ENCODE measurements at places on chromosomes 12 and 14.

DNA sequence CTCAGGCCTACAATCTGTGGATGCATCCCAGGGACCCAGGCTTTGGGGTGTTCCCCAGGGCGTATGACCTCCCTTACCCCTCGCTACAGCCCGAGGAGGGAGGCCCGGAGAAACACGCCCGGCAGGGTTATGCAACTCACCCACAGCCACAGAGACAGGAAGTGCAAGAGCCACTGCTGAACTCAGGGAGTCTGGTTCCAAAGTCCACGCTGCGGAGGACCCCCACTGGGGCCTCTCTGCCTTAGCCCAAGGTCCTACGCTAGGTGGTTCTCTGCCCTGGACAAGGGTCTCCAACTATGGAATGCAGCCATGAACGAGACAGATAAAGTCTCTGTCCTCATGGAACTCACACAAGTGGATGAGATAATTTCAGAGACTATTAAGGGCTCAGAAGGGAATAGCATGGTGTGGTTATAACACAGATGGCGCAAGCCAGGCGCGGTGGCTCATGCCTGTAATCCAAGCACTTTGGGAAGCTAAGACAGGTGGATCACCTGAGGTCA lies 11.3 kb downstream of the SCARB1 start:
- no peak for DNase-seq

GRCh38 chr12:18284386-18284785 lies 23.1 kb downstream of the PIK3C2G start:
- DNase-seq, result no peak

DNA sequence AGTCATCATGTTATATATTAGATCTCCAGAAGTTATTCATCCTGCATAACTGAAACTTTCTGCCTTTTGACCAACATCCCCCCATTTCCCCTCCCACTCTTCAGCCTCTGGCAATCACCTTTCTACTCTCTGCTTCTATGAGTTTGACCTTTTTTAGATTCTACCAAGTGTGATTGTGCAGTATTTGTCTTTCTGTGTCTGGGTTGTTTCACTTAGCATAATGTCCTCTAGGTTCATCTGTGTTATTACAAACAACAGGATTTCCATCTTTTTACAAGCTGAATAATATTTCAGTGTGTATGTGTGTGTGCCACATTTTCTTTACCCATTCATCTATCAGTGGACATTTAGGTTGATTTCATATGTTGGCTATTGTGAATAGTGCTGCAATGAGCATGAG lies 11.2 kb upstream of the WSCD2 start:
- no peak for DNase-seq

DNA sequence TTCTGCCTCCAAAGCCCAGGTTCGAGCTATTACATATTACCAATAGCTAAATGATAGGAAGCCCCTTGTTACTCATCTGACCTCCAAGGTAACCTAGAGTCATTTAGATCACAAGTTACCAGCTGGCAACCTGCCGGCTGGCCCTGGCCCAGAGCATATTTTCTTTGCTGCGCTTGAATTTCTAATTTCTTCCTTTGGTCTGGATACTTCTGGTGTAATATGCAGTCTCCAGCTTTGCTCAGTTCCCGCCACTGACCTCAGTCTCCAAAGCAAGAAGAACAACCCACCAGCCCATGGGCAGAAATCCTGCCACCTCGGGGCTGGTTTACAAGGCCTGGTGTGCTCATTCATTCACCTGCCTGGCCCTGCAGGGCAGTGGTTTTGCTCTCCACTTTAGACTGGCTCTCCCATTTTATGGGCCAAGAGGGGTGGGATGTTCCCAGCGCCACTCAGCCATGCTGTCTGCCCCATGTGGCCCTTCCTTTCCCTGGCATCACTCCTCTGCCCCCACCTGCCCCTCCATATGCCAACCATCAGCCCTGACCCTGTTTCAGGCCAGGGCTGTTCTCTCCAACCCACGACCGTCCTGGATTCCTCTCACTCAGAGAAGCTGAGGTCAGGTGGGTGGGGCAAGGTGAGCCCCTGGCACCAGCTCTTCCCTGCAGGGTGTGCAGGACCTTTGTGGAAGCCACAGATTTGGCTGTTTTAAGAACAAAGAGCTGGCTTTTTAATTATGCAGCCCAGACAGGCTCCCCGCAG lies 76.0 kb downstream of the PRIMA1 start:
- no peak for DNase-seq

DNA sequence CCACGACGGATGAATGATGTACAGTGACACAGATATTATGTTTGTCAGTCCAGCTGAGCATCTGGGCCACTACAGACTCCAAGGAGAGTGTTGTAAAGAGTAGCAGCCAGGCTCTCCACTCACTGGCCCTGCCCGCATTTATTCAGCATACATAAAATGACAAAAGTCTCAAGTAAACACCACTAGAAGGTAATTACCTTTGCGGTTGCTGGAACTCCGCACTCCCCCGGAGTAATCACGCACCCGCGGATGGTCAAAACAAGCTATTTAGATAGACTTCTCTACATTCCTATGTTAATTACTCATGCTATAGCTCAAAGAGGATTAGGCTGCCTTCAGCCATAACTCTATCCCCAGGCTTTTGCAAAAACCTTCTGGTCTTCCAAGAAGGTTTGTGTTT lies 18.8 kb upstream of the STRAP start:
- no peak for DNase-seq

DNA sequence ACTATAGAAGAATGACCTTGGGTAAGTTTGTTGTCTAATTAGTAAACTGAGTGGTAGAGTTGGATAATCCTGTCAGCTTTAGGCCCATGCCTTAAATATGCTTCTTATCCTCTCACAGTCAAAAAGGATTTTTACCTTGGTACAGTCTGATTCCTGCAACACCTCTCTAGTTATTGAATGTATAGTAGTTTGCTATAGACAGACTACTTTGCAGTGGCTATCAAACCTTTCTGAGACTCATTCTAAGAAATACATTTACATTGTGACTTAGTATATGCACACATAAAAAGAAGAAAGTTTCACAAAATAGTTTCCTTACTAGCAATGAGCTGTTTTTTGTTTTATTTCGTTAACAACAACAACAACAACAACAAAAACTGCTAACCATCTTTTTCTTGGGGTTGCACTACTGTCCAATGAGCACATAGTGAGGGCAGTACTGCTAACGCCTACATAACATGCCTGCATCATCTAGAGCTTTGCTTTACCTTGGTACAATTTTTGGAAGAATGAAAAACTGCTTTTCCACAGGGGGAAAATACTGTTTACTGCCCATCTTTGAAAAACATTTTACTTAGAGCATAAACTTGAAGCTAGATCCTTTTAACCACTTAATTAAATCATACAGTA lies 28.5 kb downstream of the WNK1 start:
- DNase-seq, result no peak

- DNase-seq, result no peak
Observed at GRCh38 chr12:9792961-9793617, 32.4 kb upstream of the CD69 start.

DNA sequence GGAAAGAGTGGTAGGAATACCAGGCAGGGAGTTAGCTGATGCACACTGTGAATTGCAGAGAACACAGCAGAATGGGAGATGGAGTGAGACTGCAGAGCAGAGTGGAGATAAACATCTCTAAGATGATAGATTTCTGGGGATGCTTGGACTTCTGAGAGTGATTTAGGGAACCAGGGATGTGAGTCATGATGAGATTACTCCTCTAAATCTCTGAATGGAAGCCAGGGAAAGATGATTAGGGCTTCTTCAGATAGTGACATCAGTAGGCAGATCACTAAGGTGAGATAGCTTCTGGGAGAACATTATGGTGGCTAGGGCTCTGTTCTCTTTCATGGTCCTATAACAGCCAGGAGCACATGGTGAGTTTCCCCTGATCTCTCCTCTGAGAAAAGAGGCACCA lies 501.5 kb upstream of the USP15 start:
- DNase-seq, result no peak

DNA sequence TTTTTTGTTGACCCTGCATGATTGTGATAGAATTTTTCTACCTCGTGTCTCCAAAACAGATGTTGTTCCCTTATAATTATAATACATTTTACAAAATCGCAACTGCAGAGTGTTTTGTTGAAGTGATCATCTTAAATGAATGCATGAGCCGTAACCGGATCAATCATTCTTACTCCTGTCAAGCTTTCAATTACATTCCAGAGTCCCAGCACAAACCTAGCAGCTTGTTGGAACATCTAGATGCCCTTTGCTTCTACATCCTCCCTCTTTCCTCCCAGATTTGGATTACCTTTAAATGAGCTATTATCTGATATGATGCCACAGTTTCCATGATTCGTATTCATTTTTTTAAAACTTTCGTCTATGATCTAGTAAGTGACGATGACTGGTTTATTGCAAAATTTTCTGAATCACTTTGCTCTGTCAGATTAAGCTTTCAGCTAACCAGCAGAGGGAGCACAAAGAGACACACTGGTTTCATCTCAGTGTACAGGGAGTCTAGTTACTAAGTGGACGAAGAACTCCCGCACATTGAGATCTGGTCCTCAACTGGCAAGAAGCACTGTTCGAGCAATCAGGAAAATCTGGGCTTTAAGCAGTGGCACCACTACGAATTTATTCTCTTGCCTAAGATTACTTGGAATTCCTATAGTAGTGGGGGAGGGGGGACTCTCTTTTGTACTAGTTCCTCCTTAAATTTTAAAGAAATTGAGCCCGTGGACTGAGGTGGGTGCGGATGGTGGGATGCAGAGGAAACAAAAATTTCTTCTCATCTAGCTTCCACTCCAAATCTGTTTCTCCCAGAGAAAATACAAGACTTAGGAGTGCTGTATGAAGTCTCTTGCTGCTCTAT lies 40.9 kb downstream of the TSHR start:
- DNase-seq, result peak; percentile 28

GRCh38 chr12:122980183-122981035 lies at the start of gene ARL6IP4:
Gene ARL6IP4 (plus strand): TSS chr12:122980681. CDS start chr12:122981140, 459 bp downstream.
- peak; percentile 64 for DNase-seq

DNA sequence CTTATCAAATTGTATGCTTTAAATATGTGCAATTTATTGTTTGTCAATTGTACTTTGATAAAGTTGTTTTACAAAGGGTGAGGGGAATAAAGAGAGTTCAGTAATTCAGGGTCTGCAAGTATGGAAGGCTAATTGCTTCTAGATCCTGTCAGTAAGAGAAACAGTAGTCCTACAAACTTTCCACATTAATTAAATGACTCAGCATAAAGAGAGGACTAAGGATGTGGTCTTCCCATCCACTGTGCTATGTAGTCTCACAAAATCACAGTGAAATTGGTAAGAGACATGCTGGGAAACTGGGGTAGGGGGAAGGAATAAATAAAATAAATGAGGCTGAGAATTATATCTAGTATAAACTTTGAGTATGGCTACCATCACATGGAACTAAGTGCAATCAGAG lies 130.2 kb upstream of the PKP2 start:
- DNase-seq, result no peak

DNA sequence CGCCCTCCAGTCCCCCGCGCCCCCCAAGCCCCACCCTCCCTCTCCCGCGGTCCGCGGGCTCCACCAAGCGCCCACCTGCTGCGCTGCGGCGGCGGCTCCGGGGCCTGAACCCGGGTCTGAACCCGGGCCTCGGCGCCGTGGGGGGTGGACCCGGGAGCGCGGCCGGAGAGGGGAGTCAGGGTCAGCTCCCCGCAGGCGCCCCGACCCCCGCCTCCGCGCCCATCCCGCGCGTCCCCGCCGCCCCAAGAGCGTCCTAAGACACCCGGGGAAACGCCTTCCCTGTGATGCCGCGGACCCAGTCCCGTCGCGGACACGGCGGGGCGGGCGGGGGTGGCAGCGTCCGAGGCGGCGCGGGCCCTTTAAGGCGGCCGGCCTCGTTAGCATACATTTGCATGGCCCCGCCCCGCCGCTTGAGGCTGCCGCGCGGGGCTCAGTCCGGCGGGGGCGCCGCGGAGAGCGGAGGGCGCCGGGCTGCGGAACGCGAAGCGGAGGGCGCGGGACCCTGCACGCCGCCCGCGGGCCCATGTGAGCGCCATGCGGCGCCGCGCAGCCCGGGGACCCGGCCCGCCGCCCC lies at the start of gene MMP17:
MMP17 (plus strand) TSS at position 433 of the 574 bp plus-strand sequence; CDS start at position 535, 102 bp downstream.
- DNase-seq, result no peak

- no peak for DNase-seq
Observed at GRCh38 chr12:64097366-64098105, 124.6 kb downstream of the KICS2 start.
